Activated CD4-positive, alpha-beta T cell treated with anti-CD3 and anti-CD28 coated beads for 4 hours (primary cell): ENCODE measurements at places on chromosomes 4 and X.

- no peak for DNase-seq
Measured at GRCh38 chr4:24126776-24127175, 236.9 kb upstream of the PPARGC1A start.

GRCh38 chr4:150145090-150145945 lies 67.1 kb downstream of the DCLK2 start:
- DNase-seq: no peak

DNA sequence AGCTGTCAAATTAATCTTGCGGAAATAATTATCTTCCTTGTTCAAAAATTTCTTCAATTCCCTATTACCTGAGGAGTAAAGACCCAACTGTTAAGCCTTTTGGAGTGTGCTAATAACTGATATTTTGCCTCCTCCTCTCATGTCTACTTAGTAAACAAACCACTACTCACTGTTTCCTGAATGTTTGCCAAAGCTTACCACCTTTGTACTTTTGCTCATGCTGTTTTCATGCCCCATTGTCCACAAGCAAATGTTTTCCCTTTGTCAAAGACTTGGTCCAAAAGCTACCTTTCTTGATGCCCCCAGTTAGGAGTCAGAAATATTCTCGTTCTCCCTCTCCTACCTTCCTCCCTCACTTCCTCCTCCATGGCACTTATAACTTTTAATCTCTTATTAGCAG lies 226.1 kb downstream of the ENOX2 start:
- no peak for DNase-seq

DNA sequence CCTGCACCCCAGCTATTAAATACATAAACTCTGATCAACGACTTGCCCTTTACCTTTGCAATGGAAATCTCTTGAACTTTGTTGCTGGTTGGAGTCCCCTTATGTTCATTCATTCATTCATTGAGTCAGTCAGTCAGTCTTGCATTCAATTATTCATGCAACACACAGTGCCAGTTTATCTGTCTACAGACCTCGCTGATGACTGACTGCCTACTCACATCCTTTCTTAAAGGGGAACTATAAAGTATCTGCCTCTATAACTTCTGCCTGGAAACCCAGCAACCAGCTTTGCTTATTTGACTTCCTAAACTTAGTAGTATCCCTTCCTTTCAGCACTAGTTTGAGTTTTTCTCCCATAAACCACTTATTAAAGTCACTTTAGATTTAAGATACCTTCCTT lies 620.8 kb upstream of the ADGRL3 start:
- no peak for DNase-seq

GRCh38 chr4:38023347-38024205 lies 63.4 kb downstream of the PTTG2 start:
- no peak for DNase-seq

GRCh38 chr4:153020457-153020856 lies 84.3 kb downstream of the FHDC1 start:
- no peak for DNase-seq

DNA sequence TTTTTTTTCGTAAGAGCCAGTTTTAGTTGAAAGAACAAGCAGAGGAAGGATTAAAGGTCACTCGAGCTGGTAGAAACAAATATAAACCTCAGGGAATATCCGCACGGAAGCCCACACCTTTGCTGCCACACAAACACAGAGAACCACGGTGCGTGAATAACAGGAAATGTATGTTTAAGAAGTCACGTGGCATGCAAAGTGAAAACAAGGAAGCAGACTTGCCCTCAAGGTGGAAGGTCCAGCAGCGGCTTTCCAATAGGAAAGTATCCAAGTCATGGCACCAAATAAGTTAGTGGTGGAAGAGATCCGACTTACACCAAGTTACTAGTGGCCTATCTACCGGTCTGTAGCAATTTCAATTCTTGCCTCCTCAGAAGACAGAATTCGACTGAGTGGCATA lies 215.5 kb downstream of the HHIP start:
- DNase-seq: no peak

GRCh38 chr4:168797738-168798375 lies 212.2 kb downstream of the CBR4 start:
- DNase-seq: no peak

DNA sequence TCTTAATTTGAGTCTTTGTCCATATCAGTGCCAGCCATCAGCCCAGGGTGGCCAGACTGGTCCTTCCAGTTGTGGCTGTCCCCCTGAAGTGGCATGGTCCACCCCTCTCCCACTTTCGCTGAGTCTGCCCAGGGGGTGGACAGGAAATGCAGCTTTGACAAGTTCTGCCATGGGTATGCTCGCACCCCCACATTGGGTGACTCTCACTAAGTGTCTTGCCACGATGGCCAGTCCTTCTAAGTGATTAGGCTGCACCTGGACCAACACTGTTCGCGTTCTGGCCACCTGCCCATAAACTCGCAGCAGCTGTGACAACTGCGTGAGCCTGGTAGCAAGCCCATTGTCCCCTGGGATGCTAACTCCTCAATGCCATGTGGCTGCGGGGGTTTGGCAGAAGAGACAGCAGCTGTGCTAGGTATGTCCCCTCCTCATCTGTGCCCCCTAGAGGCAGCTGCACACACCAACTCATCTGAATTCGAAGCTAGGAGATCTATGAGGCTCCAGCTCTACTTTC lies 10.0 kb upstream of the LNX1 start:
- no peak for DNase-seq

DNA sequence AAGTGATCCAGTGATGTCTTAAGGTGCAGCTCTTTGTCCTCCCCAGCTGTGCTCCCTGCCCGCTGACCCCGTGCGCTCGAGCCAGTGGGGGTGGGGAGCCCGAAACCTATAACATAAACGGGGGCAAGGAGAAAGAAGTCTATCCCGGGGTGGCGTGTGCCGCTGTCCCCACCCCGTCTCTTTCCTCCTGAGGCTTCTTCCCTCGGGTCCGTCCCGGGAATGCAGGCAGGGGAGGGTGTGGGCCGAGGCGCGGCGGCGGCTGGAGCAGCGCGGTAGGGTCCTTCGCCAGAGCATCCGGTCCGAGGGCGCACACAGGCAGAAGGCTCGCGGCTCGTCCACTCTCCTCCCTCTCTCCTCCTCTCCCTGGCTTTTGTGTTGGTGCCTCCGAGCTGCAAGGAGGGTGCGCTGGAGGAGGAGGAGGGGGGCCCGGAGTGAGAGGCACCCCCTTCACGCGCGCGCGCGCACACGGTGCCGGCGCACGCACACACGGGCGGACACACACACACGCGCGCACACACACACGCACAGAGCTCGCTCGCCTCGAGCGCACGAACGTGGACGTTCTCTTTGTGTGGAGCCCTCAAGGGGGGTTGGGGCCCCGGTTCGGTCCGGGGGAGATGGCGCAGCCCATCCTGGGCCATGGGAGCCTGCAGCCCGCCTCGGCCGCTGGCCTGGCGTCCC lies at the start of gene RAB33A:
RAB33A (plus strand) TSS at position 517 of the 681 bp plus-strand sequence; CDS start at position 618, 101 bp downstream.
- DNase-seq: peak; percentile 36

DNA sequence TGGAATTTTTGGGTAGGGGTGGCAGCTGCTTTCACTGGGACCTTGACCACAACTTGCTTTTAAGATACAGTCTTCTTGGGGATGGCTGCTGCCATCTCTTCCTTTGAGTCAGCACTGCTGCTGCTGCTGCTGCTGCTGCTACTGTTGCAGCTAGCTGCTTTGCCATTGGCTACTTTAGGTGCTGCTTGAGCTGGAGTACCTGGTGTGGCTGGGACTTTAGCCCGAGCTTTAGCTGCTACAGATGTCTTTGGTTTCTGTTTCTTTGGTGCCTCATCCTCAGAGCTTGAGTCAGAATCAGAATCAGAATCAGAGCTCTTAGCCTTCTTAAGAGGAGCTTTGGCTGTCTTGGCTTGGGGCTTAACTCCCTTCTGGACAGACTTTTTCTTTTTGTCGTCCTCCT lies 52.2 kb downstream of the FAM9B start:
- DNase-seq: no peak

- DNase-seq: no peak
Measured at GRCh38 chrX:69185141-69185540, 19.9 kb upstream of the PJA1 start.

GRCh38 chr4:1579001-1579900 lies 104.9 kb downstream of the FAM53A start:
- DNase-seq: peak; percentile 77

GRCh38 chr4:48557478-48557877 lies 67.4 kb downstream of the ZAR1 start:
- no peak for DNase-seq

DNA sequence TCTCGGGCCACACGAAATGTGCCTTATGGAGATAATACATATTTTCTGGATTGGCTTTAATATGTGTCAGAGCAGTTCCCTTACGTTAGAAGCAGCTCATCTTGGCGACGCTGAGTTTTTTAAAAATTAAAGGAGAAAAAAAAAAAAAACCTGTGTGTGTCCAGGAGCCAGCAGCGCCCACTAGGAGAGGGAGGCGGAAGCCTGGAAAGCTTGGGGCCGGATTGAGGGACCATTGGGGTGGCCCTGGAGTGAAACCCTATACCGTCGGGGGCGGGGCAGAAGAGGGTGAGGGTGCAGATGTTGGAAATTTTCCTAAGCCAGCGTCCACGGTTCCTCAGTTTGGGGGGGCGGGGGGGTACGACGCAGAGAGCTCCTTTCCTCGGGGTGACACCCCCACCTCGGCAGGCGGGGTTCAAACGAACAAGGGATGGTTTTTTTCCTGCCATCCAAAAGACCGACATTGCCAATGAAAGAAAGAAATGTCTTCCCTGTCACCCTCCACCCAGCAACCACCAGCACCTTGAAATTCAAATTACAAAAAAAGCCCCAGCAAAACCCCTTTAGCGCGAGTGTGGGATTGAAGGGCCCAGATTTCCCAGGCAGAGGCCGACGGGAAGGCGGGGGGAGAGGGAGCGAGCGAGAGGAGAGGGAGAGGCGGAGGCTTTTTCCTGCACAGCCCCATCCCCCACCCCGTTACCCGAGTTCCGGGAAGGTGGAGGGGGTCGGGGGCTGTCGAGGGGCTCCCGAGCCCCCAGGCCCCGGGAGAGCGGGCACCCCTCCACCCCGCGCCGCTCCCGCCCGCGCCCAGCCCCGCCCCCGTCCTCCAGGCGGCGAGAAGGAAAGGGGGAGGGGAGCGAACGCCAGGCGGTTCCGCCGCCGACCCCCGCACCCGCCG lies 859 bp downstream of the SMARCA1 start:
- DNase-seq: peak; percentile 1

- DNase-seq: no peak
Measured at GRCh38 chrX:103560256-103560655, 25.1 kb upstream of the TCEAL4 start.

DNA sequence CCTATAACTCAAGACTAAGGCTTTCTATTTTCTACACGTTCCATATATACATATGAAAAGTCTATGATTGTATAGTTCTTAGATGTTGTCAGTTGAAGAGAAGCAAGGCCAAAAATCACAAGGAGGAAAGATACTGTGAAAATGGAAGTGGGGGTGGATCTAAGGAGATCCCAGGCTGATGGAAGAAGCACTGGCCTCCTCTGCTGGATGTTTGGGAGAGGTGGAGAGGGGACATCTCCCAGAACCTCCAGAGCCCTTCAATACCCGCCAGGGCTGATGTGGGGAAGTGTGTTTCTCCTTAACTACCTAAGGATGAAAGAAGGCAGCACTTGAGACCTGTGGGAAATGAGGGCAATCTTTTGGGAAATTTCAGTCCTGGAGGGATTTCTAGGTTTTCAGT lies 67.4 kb downstream of the RASGEF1B start:
- DNase-seq: no peak

- DNase-seq: no peak
Measured at GRCh38 chr4:180240670-180241069, 2002.5 kb upstream of the TENM3 start.

DNA sequence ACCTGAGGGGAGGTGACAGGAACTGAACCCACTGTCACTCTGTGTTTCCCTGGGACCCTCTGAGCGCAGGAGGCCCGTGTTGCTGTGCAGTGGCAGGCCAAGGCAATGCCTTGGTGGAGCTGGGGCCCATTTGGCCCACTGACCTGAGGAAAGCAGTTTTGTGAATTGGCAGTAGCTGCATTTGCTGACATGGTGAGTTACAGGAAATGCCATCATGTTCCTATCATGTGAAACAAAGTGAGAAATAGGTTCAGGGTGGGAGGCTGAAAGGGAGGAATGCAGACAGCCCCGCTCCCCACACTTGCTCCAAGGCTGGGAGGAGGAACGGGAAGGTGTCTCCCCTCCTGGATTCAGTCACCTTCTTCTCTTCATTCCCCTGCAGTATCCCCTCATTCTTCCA lies 146.1 kb downstream of the PTTG2 start:
- DNase-seq: no peak

DNA sequence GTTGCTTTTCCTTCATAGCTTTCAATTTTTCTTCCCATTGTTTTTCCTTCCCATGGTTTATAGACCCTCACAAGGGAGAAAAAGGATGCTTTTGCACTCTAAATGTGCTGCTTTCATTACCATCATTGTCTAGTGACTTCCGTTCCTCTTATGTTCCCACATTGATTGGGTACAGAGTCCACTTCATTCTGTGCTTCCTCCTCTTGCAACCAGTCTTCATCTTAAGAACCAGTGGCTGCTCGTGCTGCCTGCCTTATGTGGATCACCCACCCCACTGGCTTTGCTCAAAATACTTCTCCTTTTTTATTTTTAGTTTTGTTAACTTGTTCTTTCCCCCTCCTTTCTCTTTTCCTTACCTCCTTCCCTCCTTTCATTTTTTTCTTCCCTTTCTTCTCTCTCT lies 76.5 kb upstream of the BOD1L1 start:
- no peak for DNase-seq

- no peak for DNase-seq
Measured at GRCh38 chrX:71056867-71057266, 11.3 kb downstream of the SNX12 start.

DNA sequence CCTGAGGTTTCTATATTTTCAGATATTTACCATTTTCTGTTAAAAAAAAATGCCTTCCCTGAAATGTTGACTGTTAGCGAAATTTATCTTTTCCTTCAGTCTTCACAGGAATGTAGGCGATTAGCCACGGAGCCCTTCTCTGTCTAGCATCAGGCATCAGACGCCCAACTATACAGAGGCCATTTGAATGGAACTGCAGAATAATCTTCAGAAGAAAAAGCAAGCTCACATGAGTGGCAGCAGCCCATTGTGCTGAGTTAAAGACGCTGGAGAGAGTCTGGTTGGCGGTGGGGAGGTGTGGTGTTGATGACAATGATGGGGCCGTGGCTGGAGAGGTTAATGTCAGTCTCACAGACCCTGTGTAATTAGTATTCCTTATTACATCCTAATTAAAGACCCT lies 196.8 kb upstream of the LEF1 start:
- no peak for DNase-seq

DNA sequence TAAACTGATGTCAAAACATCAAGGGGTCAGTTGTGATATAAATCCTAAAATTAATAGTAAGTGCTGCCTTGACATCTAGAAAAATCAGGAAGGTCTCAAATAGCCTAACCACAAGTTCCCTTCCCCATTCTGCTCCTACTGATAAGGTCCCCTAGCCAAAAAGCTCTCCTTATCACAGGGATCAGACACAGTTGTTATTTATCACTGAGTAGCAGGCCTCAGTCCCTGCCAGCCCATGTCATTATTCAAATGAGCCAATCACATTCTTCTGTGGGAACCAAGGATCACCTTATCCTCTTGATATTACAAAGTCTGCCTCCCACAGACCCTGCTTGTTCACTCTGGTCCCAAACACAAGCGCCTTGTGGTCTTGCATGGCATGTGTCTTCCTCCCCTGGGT lies 23.3 kb upstream of the TMEM255A start:
- DNase-seq: no peak
